Stimulated activated CD8-positive, alpha-beta memory T cell treated with anti-CD3 and anti-CD28 coated beads, Interleukin-15, amount 100 ng/mL, for 24 hours (primary cell): ENCODE measurements at places on chromosomes 3 and 15.

- DNase-seq, result no peak
These were observed 240.8 kb downstream of the NR1D2 start for GRCh38 chr3:24185738-24186384.

DNA sequence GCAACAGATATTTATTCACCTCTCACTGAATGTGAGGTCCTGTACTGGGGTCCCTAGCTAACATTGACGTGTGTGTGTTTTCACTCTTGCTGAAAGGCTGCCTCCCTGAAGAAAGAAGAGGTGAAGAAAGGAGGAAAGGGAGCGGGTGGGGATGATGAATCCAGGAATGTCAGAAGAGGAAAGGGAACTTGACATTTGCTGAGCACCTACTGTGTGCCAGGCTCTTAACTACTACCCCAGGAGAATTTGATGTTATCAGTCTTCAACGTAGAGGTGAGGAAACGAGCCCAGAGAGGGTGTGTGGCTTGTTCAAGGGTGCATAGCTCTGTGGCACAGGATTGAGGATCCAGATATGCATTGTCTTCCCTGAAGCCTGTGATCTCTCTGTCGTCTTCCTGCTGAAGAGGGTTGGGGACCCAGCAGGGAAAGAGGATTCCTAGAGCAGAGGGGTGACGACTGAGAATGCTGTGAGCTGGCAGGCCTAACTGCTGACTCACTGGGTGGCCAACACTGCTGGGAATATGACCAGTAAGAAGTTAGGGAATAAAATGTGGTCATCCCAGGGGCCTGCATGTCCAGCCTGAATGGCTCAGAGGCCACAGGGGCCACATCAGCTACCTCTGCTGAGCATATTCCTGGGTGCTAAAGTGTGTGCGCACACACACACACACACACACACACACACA lies 6.6 kb upstream of the ATP2B2 start:
- no peak for DNase-seq

DNA sequence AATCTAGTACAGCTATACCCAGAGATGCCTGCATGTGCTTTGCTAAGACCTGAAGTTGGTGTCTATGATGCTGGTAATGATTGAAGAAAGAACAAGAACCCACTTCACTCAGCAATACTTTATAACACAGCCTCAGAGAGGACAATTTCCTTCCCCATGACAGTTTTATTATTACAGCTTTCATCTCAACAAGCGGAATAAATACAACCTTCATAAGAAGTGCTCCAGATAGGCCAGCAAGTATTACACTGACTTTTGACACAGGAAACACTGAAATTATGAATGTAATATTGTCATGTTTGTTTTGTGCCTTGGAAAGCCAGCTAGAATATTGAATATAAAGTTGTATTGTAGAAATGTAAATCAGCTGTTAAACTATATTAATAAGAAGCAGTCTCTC lies 557.4 kb upstream of the ARPP21 start:
- no peak for DNase-seq

GRCh38 chr15:52727815-52728214 lies 48.6 kb upstream of the ATOSA start:
- no peak for DNase-seq

GRCh38 chr3:37899711-37900306 lies 38.1 kb downstream of the CTDSPL start:
- no peak for DNase-seq

- DNase-seq, result no peak
These were observed 49.6 kb upstream of the TLE3 start for GRCh38 chr15:70147178-70147760.

- no peak for DNase-seq
These were observed 369.0 kb downstream of the SV2B start for GRCh38 chr15:91468871-91469580.

DNA sequence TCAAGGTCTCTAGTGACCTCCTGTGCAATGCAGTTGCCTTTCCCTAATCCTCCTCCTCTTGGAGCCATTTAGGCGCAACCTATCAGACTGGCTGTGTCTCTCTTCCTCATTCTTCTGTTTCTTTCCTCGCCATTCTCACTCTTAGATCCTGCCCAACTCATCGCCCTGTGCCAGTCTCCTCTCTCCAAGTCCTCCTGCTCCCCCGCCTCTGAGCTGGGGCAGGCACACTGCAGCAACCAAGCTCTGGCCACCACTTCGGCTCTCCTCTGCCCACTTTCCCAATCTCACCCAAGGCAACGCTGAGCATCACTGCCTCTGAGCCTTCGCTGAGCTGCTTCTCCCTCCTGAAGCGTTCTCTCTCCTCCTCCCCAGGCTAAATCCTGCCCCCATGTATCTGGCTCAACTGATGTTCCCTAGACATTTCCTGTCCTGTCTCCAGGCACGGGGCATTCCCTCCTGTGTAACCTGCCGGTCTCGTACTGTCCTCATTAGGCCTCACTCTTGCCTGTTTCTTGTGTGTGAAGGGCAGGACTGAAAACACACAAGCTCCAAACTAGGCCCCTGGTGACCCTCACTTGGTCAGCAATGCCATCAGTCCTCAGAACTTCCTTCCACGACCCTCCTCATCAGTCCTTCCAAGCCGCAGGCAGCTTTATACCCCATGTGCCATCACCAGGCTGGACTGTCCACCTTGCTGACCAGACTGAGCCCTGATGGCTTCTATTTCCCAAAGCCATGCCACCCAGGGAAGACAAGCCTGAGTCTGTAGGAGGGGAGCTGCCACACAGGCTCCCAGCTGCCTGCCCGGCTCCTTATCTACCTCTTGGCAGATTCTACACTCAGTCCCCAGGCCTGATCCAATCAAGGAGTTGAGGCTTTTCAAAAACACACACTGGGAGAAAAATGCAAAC lies 85.6 kb downstream of the SEC22A start:
- DNase-seq, result no peak

GRCh38 chr3:134394380-134394779 lies 20.1 kb upstream of the AMOTL2 start:
- DNase-seq, result no peak

DNA sequence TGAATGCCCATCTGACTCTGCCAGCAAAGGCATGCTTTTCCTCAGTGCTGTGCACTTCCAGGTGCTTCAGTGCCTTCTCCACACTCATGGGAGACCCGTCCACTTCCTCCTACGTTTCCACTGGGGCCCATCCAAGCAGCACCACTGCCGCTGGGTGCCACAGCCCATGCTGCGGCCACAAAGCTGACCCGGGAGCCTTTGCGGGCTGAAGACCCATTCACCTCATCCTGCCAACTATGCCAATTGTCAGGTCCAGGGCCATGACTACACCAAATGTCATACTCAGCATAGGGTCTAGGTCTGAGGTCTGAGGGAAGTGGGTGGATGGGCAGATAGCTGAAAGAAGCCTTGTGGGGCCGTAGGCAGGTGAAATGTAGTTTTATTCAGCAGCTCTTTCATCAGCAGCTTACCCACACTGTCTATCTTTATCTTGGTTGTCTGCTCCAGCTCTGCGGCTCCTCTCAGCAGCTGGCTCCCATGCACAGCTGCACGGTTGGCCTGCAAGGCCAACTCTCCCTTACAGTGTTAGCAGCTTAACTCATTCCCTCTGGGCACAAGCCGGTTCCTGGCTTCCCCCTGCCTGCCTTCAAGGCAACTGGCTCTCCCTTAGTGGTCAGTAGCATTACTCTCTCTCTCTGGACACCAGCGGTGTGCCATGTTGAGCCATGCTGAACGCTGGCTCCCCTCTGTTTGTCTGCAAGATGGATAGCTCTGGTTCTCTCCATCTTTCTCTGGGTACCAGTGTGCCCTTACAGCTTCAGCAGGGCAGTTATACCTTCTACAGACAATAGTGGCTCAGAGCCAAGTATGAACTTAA lies 63.7 kb upstream of the SIAH2 start:
- no peak for DNase-seq

- DNase-seq, result no peak
These were observed 407.1 kb upstream of the CFAP20DC start for GRCh38 chr3:59456852-59457485.

GRCh38 chr3:101964861-101965260 lies 115.5 kb downstream of the NFKBIZ start:
- no peak for DNase-seq

DNA sequence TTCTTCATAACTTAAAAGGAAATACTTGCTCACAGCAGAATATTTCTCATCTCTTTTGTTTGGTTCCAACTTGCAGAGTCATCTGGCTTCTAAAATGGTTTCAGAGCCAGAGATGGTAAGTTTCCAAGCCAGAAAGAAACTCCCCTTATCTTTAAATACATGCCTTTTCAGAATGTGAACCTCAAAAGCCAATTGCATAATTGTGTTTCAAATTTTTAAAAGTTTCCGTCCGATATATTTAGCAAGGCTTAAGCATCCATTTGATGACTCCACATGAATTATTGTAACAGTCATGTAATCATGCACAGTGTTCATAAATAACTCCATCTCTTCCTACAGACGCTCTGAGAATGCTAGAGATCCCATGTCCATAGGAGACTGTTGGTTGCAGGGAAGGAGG lies 40.6 kb upstream of the C3orf80 start:
- DNase-seq, result no peak

- no peak for DNase-seq
These were observed 168.7 kb downstream of the POTEB3 start for GRCh38 chr15:21271566-21271965.

- no peak for DNase-seq
These were observed 10.4 kb upstream of the FBXL22 start for GRCh38 chr15:63586790-63587189.

DNA sequence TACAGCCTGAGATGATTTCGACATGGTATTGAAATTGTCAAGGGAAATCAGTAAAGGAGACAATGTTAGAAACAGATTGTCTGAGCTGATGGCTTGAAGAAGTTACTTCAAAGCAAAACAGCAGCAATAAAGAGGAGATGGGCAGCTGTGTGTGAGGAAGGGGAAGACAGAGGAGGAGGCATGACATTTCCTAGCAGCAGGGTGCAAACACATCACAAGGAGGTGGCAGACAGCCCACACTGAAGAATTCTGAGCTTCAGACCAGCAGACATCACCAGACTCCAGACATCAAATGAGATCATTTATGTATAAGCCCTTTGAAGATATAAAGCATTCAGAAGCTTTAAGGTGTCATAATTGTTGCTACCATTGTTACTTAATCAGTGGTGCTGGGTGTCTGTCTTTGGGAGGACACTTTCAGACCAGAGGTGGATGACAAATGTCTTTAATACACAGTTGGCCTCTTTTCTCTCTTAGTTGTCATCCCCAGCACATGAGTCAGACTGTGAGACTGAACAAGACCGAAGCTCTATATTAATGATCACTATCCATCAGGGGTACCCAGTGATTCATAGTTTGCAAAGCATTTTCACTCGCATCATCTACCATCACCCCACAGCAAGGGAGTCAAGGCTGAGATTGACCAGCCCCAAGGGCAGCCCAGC lies 203.9 kb downstream of the MINAR1 start:
- no peak for DNase-seq

GRCh38 chr15:92553317-92553716 lies 102.3 kb downstream of the FAM174B start:
- DNase-seq, result no peak

GRCh38 chr3:140545197-140545596 lies 132.7 kb upstream of the TRIM42 start:
- DNase-seq, result no peak

DNA sequence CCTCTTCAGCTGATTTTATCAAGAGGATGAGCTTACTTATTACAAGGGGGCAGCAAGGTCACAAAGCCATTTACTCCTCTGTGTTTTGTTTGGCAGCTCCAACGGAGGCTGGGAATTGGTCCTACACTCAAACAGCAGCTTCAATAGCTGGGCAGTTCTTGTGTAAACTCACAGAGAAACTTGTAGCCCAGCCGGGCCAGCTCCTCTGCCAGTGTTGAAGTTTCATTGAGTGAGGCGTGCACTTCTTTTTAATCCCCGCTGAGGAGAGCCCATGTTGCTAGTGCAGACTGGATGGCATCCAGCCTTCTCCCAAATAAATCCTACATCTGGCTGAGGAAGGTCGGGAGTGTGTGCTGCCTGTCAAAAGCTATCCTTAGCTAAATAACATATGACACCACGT lies 59.5 kb downstream of the BFSP2 start:
- no peak for DNase-seq

GRCh38 chr3:188635258-188636042 lies 481.5 kb downstream of the LPP start:
- DNase-seq, result no peak

DNA sequence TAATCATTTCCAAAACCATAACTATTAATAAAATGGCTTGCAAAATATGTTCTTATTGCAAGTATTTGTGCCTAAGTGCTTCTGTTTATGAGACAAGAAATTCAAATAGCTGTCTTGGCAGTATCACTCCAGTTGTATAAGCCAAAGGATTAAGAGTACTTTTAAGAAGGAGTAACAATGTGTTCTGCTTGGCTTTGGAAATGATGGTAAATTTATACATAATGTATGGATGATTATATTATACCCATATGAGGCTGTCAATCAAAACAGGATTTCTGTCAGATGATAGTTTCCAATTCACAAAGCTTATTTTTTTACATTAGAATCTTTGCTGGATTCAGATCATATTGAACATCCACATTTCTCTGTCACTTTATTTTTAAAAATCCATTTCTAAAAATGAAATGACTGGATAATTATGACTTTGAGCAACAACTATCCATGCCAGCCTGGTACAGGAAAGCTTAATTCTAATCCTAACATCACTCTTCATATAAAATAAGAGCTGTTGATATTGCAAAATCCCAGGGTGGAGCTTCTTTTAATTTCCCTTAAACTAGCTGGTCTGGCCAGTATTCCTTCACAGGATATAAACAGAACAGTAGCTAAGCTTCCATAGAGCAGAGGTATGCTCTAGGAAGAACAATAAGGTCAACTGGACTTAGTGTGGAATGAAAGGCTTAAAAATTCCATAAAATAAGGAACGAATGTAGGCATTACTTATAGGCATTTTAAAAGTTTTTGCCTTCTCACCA lies 30.0 kb upstream of the ZNF280D start:
- DNase-seq, result no peak

DNA sequence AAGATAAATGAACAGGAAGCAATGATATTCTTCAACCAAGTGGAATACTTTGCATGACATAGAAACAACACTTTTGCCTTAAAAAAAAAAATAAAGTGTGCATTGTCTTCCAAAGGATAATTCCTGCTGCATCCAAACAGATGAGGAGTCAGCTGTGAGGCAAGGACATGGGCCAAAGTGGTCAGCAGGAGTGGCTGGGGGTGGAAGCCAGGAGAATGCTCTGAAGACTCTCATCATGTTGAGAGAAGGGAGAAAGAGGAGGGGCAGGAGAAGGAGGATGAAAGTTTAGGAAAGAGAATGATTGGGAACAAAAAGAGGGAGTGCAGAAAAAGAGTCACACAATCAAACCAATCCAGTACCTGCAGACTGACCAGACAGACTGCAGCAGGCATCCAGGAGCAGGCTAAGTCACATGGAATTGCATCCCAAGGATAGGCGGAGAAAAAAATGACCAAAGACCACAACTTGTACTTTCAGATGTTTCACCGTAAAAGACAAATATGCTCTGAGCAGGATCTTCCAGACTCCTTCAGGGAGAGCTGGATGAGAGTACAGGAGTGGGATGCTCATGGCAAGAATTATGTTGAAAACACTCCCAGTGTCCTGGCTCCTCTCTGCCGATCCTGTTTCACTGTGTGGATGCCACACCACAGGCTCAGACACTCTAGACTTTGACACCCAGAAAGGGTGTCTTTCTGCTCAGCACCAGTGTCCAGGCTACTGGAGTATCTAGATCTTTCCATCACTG lies 11.9 kb downstream of the ABI3BP start:
- no peak for DNase-seq

GRCh38 chr3:10495003-10495402 lies 10.4 kb downstream of the ATP2B2 start:
- DNase-seq, result no peak
